Right ventricle myocardium inferior (tissue), 1 donor: ENCODE measurements at places on chromosomes 7 and 10. TPM values are rescaled to one million over a fixed set of nuclear protein-coding genes. Genes with fewer than 3 reads are reported as not detected.

ASZ1 gene
- total RNA-seq: not detected

OR6V1 gene
- total RNA-seq: not detected

GRCh38 chr10:4931587-4931986, 31.6 kb upstream of the AKR1C1 start:
- DNase-seq: no peak

DNA sequence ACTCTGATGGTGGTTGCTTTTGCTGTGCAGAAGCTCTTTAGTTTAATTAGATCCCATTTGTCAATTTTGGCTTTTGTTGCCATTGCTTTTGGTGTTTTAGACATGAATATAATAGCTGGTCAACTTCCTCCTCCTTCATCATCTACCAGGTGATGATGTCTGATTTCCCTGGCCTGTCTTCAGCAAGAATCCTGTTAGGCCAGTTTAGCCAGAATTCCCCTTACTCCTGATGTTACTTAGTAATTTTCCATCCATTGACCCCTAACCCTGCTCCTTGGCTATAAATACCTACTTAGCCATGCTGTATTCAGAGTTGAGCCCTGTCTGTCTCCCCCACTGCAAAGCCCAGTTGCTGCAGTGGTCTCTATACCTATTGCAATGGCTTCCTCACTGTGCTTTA, 91.4 kb downstream of the ZNF777 start:
- DNase-seq: no peak

- no peak for DNase-seq
These were observed 174.6 kb downstream of the PIP4K2A start for GRCh38 chr10:22539579-22540298.

DNA sequence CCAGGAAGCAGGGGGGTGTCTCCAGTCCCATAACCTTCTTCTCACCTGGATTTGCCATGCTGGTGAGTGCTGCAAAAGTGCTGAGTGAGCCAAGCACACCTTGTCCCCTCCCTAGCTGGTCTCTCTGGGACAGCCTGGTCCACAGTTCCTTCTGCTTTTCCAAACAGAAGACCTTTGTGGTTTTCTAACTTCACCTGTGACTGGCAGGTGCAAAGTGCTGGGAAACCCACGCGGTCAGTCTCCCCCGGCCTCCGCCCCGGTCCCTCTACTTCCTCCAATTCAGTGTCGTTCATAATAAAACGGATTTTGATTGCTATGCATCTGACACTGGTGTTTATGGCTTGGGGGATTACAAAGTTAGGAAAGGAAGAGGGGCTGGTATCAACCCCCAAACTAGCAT, 37.1 kb downstream of the RBAK start:
- no peak for DNase-seq
